DMS79 treated with DMSO at 0.1 percent for 48 hours (cell line): ENCODE measurements at places on chromosomes 6 and 20.
A peak's percentile ranks its signal among the peaks of the same experiment; 100 is the strongest.

DNA sequence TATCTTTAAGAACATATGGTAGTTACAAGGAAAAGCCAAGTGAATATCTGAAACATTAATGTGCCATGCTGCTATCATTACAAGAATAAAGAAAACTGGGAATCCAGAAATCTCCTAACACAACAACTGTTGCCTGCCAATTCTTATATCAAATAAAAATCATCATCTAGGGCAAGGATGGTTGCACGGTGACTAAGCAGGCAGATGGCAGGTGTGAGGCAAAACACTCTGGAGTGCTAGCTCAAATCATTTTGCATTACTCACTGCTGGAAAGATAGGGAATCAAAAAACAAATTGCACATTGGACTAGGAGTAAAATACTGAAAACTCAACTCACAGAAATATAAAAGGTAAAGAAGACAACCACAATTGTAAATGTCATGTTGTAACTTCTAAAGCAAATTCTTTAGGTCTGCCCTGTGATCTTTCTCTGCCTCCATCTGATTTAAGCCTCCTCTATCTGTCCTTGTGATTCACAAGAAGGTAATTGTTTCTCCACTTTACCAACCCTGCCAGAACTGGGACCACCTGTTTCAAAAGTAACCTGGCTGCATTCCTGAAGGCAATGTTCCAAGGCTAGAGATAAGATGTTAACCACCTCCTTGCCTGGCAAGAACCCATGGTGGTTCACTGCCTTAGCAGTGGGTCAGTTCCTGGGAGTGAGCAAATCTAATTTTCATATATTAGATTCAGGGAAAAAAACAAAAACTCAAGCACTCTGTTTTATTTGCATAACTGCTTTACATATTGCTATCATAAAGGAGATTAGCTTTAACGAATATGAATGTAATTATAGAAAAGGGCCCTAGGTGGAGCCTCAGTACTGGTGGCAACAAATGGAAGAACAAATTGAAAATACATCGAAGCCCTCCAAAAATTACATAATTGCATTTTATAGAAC lies 33.1 kb upstream of the LCA5 start:
- peak; percentile 99 for DNase-seq

GRCh38 chr6:30171677-30172471 lies 8.5 kb downstream of the TRIM15 start:
- peak; percentile 62 for DNase-seq

GRCh38 chr6:157099912-157100593 lies 223.3 kb downstream of the TMEM242 start:
- DNase-seq, result no peak

GRCh38 chr6:160124605-160125004 lies 3.0 kb downstream of the SLC22A1 start:
- no peak for DNase-seq

DNA sequence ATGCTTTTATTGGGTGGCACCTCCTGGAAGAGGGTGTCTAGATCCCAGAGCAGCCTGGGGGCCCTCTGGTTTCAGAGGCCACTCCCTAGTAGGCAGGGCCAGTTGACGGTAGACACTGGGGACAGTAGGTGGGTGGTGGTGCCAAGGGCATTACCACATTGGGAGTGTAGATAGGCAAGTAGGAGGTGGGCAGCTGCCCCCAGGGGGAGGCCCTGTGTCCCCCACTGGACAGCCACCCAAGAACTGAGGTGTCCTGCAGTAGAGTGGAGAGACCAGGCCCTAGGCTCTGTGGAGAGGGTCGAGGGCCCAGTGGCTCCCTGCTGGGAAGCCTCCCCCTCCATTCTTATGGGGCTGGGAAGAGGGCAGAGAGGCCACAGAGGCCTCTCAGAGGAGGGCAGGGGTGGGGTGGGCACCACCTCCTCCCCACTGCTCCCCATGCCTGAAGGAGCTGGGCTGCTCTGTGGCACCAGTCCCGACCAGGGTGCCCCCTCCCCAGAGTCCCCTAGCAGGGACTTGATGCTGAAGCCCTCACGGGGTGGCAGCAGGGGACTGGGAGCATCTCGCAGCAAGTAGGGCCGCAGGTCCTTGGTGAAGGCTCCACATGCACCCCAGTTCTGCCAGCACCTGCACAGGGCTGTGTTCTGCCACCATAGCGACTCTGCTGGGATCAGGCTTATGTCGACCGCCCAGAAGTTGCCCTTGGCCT lies 305.0 kb upstream of the KCNQ5 start:
- no peak for DNase-seq

DNA sequence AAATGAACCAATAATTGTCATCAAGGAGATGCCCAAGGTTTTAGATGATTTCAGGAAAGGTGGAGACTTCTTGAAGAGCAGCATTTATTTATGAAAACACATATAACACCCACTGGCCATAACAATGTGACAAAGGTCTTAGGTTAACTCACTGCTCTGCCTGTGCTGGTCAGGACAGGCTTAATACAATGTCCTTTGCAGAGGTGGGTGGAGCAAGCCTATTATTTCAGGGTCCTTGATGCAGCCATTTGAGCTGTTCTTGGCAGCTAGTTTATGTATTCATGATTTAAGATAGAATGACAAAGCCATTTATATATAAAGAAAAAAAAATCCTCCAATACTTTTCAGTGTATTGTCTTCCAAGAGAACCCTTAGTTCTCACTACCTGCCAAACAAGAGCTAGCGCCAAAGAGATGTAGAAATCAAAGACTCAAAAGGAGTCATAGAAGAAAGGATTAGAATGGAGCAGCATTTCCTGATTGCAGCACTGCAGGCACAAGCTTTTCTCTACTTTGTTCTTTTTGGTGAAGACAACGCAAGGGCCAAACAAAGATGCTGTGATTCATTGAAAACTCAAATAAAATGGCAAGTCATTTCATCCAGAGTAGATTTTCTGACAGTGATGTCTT lies 124.3 kb upstream of the TSHZ2 start:
- DNase-seq, result no peak

DNA sequence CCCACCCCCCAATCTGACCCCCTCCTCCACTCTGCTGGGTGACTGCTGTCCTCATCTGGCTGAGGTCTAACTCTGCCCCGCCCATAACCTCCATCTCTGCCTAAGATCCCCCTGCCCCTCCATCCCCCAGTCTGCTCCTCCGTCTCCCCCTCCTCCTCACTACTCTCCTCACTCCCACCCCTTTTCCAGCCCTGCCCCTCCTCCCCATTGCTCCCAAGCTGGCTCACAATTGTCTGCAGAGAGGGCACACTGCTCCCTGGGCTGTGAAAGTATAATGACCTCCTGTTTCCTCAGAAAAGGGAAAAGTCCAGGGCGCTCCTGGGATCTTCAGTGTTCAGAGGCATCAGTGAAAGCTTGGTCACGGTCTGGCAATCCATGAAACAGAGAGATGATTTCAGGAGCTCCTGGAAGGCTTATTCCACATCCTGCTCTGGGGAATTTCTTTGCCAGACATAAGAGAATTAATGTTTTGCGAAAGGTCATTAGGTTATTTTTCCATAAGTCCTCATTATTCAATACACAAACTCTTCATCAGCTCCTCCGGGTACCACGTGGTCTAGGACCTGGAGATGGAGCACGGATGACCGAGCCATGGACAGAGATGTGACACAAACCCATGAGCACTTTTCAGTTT lies 21.5 kb downstream of the CST5 start:
- no peak for DNase-seq

DNA sequence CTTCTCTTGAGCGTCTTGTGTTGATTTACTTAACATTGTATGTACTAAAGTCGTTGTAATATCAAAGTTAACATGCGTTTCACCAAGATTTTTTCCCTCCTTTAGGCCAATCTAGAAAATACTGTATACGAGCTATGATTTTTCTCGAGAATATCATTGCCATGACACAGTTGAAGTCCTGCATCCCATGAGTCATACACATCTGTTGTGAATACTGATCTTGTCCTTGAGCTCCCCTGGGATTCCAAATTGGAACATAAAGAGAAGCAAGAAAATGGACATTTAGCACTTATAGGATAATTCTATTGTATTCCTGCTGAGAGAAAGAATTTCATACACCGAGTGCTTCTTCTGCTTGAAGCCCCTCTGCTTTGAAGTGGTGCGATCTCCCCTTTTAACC lies 109.6 kb downstream of the SLC35B3 start:
- DNase-seq, result no peak
